ENCODE measurements at places on chromosomes 13 and 19.

DNA sequence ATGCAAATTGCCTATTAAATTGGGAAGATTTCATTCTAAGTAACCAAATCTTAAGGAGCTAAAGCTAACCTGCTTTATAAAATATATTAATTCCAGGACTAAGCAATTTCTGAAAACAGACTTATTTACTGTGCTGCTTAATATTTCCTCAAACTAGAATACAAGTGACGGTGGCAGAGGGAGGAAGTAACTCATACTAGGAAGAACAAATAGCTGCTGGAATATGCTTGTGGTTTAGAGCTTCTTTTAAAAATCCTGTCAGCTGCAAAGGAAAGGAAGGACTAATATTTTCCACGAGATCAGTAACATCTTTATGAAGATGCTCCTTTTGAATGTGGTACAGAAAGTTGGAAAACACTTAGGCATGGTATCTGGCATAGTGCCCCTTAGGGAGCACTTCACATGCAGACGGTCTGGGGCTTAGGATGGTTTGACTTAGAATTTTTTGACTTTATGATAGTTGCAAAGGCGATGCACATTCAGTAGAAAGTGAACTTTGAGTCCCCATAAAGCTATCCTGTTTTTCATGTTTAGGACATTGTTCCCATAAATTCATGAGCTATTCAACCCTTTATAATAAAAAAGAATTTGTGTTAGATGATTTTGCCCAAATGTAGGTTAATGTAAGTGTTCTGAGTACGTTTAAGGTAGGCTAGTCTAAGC, 3.4 kb upstream of the HNRNPA1L2 start:
- no peak for DNase-seq

- no peak for DNase-seq
These were observed 28.9 kb downstream of the AP2S1 start for GRCh38 chr19:46821512-46822409.

DNA sequence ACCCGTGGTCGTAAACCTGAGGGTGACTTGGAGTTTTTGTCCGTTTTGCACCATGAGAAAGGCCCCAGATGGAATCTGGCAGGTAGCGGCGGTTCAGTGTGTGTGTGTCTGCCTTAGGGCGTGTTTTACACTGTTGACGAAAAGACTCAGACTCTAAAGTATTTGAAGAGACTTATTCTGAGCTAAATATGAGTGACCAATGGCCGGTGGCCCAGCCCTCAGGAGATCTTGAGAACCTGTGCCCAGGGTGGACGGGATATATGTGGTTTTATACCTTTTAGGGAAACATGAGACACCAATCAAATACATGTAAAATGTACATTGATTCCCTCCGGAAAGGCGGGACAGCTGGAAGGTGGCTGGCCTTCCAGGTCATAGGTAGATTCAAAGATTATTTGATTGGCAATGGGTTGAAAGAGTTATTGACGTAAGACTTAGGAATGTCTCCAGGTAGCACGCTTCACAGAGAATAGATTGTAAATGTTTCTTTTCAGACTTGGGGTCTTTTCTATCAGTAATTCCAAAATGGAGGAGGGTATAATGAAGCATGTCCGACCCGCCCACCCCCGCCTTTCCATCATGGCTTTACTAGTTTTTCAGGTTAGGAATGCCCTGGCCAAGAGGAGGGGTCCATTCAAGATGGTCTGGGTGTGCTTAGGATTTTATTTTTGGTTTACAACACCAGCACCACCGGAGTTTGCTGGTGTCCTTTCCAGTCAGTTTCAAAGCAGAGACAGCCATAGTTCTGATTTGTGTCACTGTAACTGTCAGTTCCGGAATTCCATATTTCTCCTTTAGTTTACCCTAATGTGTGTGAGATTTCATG, 1.0 kb upstream of the ZNF529 start:
- DNase-seq: no peak

GRCh38 chr13:44755872-44756271, 179.7 kb upstream of the TSC22D1 start:
- DNase-seq: no peak

- no peak for DNase-seq
These were observed 157.4 kb downstream of the MZT1 start for GRCh38 chr13:72570019-72570418.

GRCh38 chr13:41352935-41353840, 42.1 kb downstream of the NAA16 start:
- DNase-seq: peak; percentile 2

All from NCI-H526 (cell line).